ENCODE measurements at places on chromosomes 7 and 10. TPM values are rescaled to one million over a fixed set of nuclear protein-coding genes. Genes with fewer than 3 reads are reported as not detected.

KCP gene
- 0.33 TPM for total RNA-seq

ANKRD30A gene
- total RNA-seq: not detected

NXPH1 gene
- not detected for total RNA-seq

DNA sequence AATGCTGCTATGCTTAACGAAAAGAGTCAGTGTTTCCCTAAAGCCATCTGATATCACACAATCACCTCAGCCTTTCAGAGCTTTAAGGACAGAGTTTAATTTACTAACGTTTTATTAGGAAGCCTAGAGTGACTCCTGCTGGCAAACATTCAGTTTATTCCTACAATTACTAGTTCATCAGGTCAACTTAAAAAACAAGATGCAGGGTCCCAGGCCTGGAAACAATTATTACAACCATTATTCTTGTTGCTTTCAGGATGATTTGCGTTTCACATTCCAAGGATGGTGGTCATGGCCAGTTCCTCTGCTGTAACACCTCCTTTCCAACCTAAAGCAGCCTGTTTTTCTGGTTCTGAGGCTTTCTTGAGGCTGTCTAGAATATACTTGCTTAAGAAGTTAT, 1.5 kb upstream of the FAM53B start:
- no peaks in the 10 kb centered on the region for H3K27me3 ChIP-seq
- no peak for DNase-seq
- H3K27ac ChIP-seq: no peak overlapping the region
- H3K36me3 ChIP-seq: no peaks in the 10 kb centered on the region
- H3K4me1 ChIP-seq: peaks cover 31% of the 10 kb centered on the region

GRCh38 chr7:79828866-79829265, 305.8 kb upstream of the GNAI1 start:
- H3K36me3 ChIP-seq: no peaks in the 10 kb centered on the region
- H3K27ac ChIP-seq: no peak overlapping the region
- DNase-seq: no peak
- no peaks in the 10 kb centered on the region for H3K27me3 ChIP-seq
- H3K4me1 ChIP-seq: no peaks in the 10 kb centered on the region

DNA sequence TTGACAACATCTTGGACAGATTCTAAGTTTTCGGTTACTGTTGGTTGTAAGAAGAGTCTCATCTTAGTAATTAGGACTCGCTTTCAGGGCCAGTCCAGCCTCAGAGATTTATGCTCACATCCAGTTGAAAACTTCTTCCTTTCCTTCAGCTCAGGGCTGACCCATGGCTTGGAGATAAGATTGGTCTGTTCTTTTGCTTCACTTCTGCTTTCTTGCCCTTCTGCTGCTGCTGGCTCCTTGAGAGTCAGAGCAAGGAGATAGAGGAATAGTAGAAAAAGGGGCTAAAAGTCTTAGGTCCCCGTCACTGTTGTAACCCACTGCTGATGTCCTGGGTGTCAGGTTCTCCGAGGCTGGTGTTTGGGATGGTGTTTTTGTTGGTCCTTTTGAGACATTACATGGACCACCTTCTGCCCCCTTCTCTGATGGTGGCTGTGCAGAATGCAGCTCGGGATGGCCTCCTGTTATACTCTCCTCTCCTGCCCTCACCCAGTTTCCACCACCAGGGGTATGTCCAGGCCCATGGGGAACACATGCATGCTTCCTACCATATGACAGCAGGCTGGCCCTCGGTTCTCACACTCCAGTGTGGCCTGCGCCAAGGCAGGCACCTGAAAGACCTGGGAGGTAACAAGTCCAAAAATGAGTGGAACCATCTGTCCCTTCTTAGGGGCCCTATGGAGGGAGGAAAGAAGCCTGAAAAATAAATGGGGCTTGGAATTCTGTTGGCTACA, 67.8 kb upstream of the PCBD1 start:
- H3K4me1 ChIP-seq: no peaks in the 10 kb centered on the region
- H3K36me3 ChIP-seq: no peaks in the 10 kb centered on the region
- H3K27me3 ChIP-seq: no peaks in the 10 kb centered on the region
- no peak for DNase-seq

- H3K4me1 ChIP-seq: peaks cover 22% of the 10 kb centered on the region
- H3K27me3 ChIP-seq: no peaks in the 10 kb centered on the region
- no peaks in the 10 kb centered on the region for H3K36me3 ChIP-seq
- H3K27ac ChIP-seq: no peak overlapping the region
- DNase-seq: no peak
- H3K4me3 ChIP-seq: no peak overlapping the region
These were observed 5.3 kb downstream of the FBH1 start for GRCh38 chr10:5895365-5895764.

DNA sequence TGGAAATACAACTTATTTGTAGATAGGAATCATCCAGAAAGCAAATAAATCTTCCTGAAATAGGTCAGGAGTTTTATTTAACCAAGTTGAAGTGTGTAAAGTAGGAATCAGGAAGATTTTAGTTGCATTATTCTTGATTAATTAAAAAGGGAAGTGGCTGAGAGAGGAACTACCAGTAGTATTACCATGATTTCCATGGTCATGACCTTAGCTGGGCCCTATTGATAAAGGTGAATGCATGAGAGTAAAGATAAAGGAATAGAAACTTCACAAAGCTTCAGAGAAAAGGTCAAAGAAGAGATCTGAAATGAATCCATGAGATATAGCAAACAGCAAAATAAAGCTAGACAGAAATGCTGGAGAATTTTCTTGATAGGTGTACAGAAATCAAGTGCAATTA, 46.2 kb upstream of the DLX6 start:
- no peak overlapping the region for H3K27ac ChIP-seq
- no peak for DNase-seq
- no peaks in the 10 kb centered on the region for H3K27me3 ChIP-seq
- no peaks in the 10 kb centered on the region for H3K36me3 ChIP-seq
- H3K4me1 ChIP-seq: no peaks in the 10 kb centered on the region
- H3K4me3 ChIP-seq: no peak overlapping the region

GRCh38 chr7:151385626-151386300, 24.1 kb downstream of the WDR86 start:
- H3K27ac ChIP-seq: no peak overlapping the region
- H3K27me3 ChIP-seq: no peaks in the 10 kb centered on the region
- H3K36me3 ChIP-seq: no peaks in the 10 kb centered on the region
- H3K4me3 ChIP-seq: no peak overlapping the region
- H3K4me1 ChIP-seq: peaks cover 18% of the 10 kb centered on the region

GRCh38 chr10:34773636-34774630, 41.2 kb downstream of the PARD3 start:
- no peaks in the 10 kb centered on the region for H3K27me3 ChIP-seq
- no peak overlapping the region for H3K27ac ChIP-seq
- no peaks in the 10 kb centered on the region for H3K36me3 ChIP-seq
- DNase-seq: no peak

DNA sequence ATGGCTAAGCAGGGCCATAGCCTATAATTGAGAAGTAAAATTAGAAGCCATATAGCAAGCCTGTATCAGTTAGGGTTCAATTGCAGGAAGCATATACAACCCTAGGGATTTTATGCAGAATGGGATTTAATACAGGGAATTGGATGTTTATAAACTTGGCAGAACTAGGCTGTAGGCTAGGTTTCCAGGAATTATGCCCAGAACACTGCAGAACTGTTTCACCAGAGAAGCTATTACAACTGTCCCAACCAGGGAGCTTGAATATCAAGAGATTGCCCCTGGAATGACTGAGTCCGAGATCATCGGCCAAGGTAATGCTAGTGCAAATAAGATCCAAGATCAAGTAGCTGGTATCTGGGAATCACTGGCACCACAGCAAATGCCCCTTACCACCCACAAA, 64.0 kb downstream of the PRR15 start:
- H3K36me3 ChIP-seq: no peaks in the 10 kb centered on the region
- H3K27me3 ChIP-seq: no peaks in the 10 kb centered on the region
- no peak for DNase-seq
- no peak overlapping the region for H3K27ac ChIP-seq
- no peaks in the 10 kb centered on the region for H3K4me1 ChIP-seq

DNA sequence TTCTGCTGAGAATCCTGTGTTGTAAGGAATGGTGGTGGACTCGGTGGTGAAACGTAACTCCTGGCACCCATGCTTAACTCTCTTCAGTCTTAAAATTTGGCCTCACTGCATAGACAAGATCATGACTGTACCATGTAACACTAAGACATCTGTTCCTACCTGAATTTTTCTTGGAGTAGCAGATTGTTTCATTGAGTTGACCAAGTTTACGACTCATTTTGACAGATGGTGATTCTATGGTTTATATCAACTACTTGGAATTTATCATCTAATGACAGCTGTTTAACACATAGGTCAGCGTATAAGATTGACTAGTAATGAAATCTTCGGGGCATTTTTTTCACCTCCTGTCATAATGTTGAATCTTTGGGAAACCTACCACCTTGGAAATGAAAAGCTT, 184.2 kb downstream of the CELF2 start:
- no peak overlapping the region for H3K27ac ChIP-seq
- H3K27me3 ChIP-seq: no peaks in the 10 kb centered on the region
- H3K36me3 ChIP-seq: no peaks in the 10 kb centered on the region
- H3K4me1 ChIP-seq: no peaks in the 10 kb centered on the region

- no peak overlapping the region for H3K4me3 ChIP-seq
- no peak overlapping the region for H3K27ac ChIP-seq
- no peaks in the 10 kb centered on the region for H3K27me3 ChIP-seq
- no peak for DNase-seq
- no peaks in the 10 kb centered on the region for H3K36me3 ChIP-seq
These were observed 4.8 kb downstream of the FBXL15 start for GRCh38 chr10:102425444-102425843.
